NCI-H774 (cell line): ENCODE measurements at places on chromosomes 6 and 20.

DNA sequence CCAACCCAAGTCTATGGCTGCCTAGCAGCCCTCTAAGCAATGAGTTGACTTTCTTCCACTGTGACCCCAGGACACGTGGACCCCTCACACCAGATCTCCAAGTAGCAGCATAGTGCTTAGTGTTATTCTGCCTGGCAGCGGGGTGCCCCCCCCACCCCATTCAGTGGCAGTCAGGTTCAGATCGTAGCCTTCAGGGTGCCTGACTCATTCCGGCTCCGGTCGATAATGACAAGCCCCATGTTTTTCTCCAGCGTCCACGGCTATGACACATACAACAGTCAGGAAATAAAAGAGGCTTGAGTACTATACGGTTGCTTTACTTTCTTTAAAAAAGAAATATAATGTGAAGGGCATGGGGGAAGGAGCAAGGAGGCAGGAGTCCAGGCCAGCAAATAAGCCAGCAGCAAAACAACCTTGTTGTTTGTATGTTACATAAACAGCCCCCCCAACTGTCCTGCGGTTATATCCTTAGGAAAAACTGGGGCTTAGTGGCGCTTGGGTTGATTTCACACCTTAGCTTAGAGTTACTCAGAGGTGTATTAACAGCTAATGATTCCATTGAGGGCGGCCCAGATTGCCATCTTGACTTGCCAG is 23.1 kb downstream of the GNAS start:
- no peak for DNase-seq

- no peak for DNase-seq
Measured at GRCh38 chr6:129490521-129491255, 219.3 kb downstream of the ARHGAP18 start.

- no peak for DNase-seq
Measured at GRCh38 chr6:43284991-43285781, 12.9 kb upstream of the SLC22A7 start.

- DNase-seq = no peak
Measured at GRCh38 chr6:168601546-168601945, 160.6 kb downstream of the SMOC2 start.

DNA sequence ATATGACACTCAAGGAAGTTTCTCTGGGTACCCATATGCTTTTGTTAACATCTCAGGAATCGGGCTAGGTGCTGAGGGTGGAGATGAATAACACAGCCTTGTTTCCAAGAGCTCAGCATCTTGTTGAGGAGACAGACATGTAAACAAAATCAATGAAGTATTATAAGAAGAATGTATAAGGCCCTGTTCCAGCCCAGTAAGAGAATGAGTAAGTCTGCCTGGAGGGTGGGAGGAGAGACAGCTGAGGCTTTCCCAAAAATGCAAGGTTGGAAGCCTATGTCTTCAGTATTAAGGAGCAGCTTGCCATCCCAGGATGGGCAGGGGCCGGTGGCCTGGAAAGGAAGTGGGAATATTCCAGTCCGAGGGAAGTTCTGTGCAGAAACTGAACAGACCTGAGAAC is 615.3 kb upstream of the BTBD3 start:
- DNase-seq = no peak

- no peak for DNase-seq
Measured at GRCh38 chr6:79081663-79082062, 3.6 kb upstream of the PHIP start.

GRCh38 chr20:13229538-13229937 is 8.5 kb downstream of the ISM1 start:
- DNase-seq = no peak

DNA sequence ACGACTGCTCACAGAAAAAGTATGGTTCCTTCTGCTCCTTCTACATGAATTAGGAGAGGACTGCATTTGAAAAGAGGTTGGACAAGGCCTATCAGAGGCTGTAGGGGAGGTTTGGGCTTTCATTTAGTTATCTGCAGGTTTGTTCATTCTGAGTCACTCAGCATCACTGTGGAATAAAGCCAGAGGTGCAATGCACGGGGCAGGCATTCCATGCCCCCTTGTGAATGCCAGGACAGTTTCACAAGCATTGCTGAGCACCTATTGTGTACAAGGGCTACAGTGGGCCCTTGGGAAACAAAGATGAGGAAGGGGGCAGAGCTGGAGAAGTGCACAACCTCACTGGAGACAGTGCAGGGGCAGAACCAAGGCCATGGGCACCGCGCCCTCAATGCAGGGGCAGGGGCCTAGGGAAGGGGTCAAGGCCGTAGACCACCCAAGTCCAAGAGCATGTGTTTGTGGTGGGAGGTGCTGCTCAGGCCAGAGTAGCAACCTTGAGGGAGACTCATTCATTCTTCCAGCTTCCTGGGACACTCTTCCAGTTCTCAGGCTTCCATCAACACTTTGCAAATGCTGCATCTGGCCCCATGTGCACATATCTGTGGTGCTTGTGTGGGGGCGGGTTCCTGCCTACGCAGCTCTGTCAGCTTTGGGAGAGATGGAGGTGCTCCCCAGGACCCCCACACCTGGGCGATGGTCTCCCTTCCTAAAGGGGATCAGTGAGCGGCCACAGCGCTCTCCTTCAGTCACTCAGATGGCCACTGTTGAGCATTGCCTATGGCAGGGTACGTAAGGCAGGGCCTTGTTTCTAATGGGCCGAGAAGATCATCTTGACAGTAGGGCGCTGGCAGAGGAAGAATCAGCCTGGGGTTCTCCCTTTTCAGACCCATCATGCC is 204.5 kb downstream of the SYNDIG1 start:
- no peak for DNase-seq

DNA sequence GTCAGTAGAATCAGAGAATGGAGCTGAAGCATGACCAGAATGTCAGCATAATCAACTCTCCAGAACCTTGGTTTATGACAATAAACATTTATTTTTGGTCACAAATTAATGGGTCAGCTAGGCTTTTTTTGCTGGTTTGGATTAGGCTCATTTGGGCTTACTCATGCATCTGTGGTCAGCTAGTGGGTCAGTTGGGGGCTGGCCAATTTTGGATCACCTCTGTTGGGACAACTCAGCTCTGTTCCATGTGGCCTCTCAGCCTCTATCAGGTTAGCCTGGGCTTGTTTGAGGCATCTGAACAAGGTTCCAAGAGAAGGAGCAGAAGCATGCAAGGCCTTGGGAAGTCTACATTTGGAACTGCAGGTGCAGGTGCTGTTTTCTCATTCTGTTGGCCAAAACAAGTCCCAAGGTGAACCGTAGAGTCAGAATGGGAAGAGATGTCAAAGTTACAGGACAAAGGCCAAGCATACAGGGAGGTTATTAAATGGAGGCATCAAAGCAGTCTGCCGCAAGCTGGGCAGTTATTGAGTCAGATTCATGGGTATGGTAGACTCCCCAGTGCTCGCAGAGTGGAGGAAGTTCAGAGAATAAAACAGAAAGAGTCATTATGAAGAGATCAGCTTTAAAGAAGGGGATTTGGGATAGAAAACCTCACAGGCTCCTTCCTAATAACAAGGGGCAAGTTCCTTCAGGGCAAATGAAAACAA is 173.0 kb downstream of the PLCB4 start:
- no peak for DNase-seq

GRCh38 chr6:28657769-28658465 is 132.2 kb downstream of the GPX5 start:
- DNase-seq = no peak

DNA sequence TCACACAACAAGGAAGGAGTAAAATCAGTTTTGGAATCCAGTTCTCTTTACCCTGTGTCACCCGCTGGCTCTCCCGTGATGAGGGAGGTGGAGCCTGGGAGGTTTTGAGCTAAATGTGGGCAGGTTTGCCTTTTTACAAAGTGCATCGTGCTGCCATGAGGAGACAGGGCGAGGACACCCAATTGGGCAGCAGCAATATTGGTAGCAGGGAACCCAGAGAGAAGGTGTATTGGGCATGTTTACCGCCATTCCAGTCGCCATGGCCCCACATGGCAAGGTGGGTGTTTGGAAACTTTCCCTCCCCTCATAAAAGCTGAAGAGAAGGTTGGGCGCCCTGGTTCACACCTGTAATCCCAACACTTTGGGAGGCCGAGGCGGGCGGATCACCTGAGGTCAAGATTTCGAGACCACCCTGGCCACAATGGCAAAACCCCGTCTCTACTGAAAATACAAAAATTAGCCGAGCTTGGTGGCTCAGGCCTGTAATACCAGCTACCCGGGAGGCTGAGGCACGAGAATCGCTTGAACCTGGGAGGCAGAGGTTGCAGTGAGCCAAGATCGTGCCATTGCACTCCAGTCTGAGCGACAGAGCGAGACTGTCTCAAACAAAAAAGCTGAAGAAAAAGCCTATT is 3.5 kb upstream of the UBE2V1 start:
- DNase-seq = no peak

DNA sequence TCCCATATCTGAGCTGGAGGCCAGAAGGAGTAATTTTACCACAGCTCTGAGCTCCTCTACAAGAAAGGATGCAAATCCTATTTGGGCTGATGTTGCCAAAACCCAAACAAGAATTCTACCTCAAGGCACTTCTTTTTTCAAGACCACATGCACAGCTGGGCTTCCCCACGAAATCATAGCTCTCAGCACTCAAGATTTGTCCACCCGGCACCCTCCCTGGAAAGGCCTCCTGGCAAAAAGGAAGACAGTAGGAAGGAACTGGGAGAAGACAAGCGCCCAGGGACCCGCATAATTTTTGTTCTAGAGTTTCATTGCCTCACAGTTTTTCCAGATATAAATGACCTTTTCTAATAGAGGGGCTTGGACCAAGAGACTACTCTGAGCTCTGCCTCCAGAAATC is 90.5 kb downstream of the BANF2 start:
- DNase-seq = no peak

- no peak for DNase-seq
Measured at GRCh38 chr6:144362042-144363018, 77.2 kb downstream of the UTRN start.

DNA sequence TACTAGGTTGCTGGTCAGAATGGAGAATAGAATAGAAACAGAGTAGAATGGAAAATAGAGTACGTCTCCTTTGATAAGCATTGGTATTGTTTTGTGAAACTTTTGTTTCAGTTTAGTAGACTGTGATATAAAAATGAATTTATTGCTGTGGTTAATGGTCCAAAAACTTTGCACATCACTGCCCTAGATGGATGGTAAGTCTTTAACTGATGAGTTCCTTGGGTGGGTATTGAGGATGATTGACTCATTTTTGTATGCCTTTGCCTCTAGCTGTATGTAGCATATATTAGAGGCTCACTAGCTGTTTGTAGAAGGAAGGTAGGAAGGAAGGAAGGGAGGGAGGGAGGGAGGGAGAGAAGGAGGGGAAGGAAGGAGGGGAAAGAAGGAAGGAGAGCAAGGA is 48.3 kb downstream of the ZDHHC14 start:
- DNase-seq = no peak

DNA sequence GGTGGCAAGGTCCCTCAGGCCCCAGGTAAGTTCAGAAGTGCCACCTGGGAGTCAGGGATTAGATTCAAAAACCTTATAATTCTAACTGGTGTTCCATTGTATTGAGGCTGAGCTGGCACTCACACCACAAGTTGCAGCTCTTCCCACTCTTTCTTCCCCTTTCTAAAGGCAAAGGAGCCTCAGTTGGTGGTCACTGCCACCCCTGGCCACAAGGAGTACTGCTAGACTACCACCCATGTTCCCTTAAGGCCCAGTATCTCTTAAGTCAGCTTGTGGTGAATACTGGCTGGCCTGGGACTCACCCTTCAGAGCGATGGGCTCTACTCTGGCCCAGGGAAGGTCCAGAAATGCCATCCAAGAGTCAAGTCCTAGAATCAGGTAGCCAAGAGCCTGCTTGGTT is 421.1 kb upstream of the KHDRBS2 start:
- no peak for DNase-seq

DNA sequence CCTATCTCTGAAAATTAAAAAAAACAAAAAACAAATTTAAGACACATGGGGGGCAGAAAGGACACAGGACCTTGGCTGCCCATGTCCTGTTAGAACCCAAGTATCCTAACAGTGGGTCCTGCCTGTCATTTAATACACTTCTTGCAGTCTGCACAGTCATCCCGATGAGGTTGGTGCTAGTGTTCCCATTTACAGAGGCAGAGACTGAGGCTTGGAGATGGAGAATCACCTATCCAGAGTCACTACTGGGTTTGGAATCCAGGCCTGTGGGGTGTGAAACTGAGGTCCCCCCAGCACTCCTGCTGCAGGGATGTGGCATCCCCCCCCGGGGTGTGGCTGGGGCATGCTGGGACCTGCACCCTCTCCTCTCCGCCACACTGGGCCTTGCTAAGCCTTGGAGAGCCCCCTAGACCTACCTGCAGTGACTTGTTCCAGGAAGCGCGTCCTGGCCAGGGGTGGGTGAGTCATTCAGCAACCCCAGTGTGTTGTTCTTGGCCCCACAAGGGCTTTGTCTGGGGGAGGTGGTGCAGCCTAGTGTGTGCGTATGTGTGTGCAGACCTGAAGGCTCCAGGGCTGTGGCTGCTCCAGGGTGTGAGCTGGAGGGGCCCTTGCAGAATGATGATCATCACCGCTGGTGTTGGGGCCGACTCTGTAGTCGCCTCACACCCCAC is 49.7 kb downstream of the BCAS4 start:
- no peak for DNase-seq

- no peak for DNase-seq
Measured at GRCh38 chr20:61736751-61737310, 328.9 kb downstream of the TAF4 start.

DNA sequence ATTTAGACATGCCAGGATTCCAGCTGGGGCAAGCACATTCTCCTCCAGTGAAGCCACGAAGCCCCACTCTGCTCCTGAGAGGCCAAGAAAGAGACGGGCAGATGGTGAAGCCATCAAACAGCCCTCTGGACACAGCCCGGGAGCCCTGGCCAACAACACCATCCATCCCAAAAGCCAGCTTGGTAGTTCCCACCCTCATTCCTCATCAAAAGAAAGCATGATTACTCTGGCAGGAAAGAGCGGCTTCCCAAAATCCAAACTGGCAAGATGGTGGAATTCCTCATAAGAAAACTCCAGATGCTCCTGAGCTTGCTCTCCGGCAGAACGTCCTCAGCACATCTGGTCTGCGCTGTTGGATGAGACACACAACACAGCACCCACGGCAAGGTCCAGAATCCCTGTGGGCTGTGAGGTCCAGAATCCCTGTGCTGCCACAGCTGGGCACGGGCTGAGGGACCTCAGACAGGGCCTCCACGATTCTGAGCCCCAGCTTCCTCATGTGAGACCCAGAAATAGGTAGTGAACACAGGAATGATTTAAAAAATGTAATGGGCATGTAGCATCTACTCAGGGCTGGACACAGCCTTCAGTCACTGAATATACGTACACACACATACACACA is 52.6 kb downstream of the THBS2 start:
- no peak for DNase-seq
